Stimulated activated CD8-positive, alpha-beta memory T cell treated with anti-CD3 and anti-CD28 coated beads, Interleukin-12 subunit alpha, Interleukin-12 subunit beta, amount 100 ng/mL, for 4 hours (primary cell): ENCODE measurements at places on chromosomes 13 and 19.

DNA sequence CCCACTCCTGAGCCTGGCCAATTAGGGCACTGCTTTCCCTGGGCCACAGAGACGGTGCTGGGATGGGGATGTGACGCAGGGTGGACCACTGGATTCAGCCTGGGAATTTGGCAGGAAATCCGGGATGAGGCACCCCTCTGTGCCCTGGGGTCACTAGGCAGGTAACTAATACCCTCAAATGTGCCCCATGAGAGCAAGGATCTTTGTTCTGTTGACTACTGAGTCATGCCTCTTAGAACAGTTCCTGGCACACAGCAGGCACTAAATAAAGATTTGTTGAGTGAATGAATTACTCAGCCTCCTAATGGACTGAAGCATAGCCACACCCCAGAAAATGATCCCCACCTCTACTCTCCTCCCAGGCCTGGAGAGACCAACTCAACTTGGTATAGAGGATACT, 15.9 kb downstream of the OPA3 start:
- no peak for DNase-seq

GRCh38 chr13:99371956-99372355, 64.8 kb upstream of the GPR183 start:
- DNase-seq: no peak

- DNase-seq: no peak
Measured at GRCh38 chr19:41861116-41861768, 1.2 kb downstream of the RPS19 start.

DNA sequence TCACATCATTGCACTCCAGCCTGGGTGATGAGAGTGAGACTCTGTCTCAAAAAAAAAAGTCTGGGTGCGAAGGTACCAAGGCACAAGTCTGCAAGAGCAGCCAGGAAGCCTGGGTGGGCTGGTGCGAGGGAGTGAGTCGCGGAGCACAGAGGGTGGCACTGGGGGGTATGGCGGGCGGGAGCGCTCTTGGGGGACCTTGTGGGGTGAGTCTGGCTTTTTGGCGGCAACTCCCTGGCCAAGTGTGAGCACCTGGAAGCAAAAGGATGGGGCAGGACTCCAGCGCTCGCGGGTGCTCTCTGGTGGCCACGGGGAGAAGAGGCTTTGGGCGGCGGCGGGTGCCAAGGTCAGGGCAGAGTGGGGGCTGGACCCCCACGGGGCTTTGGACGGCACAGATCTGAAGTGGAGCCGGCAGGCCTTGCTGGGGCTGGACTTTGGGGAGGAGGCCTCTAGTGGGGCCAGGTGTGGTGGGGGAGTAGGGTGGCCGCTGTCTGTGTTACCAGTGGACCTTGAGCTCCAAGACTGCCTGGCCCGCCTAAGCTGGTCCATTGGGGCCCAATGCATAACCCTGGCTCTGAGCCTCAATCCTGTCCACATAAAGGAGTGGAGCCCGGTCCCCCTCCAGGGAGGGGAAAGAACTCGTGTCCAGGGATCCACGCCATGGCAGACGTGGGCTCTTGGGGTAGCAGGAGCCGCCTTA, 1.6 kb downstream of the P2RY11 start:
- DNase-seq: peak; percentile 59

DNA sequence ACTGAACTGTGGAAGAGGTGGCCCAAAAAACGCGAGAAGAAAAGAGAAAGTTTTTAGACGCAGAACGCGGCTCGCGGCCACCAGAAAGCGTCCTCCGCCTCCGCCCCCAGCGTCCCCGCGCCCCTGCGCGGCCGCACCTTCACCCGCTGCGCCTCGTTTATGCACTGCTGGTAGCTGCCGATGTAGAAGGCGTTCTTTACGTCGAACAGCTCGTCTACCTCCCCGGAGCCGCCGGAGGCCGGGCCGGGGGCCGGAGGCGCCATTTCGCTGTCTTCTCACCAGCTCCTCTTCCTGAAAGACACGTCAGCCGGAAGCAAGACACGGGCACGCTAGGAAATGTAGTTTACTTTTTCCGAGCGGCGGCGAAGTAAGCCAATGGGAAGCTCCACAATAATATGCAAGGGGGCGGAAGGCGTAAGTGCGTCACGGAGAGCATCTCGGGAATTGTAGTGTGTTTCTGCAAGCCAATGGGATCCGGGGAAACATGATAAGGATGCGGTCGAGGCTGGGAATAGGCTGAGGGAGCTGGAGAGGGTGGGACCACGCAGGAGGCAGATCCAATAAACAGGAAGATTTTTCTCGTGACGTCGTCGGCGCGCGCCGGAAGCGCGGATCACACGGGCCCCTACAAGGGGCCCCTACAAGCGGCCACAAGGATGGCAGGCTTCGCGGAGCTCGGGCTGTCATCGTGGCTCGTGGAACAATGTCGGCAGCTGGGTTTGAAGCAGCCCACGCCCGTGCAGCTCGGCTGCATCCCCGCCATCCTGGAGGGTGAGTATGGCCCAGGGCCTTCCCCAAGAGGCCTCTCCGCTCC, at the start of the genes COPE and DDX49:
Gene COPE, minus strand, starts transcription at position 302 of the 814 bp plus-strand sequence. Its CDS starts 39 bp downstream, at position 263.
Gene DDX49, plus strand, starts transcription at position 630 of the 814 bp plus-strand sequence. Its CDS starts 27 bp downstream, at position 657.
- peak; percentile 97 for DNase-seq

- no peak for DNase-seq
Measured at GRCh38 chr19:45451131-45451849, 16.5 kb upstream of the FOSB start.

DNA sequence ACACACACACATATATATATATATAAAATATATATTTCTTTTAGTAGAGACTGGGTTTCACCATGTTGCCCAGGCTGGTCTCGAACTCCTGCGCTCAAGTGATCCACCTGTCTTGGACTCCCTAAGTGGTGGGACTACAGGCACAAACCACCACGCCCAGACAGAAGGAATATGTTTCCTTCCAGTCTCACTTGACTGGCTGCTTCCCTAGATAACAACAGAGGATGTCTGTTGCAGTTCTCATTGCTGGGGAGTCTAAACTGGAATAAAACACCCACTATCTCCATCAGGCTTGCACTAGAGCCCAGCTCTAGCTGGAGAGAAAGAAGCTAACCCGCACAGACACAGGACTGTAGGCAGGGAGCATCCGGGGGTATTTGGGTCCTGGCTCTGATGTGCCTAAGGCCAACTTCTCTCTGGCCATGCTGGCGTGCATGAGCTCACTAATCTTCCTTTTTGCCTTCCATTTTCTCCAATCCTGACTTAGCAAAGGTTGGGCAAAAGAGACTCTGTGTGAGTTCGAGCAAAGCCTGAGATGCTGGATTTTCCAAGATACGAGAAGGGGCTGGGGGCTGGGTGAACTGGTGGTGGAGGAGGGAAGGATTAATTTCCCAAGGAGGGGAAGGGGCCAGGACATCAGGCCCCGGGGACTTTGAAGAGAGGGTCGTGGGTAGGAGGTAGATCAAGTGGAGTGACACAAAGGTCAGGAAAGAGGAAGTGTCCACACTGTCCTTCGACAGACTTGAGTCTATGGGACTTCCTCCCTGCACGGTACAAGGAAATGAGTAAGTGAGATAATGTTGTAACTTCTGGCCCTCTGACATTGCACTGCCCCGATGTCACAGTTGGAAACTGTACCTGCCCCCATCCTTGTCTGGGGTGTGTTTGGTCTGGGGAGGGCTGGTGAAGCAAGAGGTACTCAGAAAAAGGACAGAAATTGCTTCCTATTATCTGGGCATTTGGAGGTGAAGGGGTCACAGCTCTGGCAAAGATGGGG, 22.5 kb upstream of the ALOX5AP start:
- DNase-seq: no peak

GRCh38 chr13:112651311-112651710, 38.5 kb upstream of the ATP11A start:
- DNase-seq: no peak

DNA sequence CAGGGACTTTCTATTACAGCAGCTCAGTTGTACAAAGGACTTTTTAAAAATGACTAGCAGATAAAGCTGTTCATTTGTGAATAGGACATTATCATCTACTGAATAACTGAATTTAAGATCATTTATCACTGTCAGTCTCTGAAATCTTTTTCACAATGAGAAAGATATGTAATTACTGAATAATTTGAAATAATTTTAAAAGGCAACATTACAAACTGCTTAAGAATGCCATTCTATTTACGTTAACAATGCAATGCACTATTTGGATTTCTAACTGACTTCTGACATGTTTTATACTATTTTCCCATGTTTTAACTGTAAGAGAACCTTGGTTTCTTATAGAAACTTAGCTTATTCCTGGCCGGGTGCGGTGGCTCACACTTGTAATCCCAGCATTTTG, 2033.0 kb upstream of the PCDH20 start:
- DNase-seq: no peak

DNA sequence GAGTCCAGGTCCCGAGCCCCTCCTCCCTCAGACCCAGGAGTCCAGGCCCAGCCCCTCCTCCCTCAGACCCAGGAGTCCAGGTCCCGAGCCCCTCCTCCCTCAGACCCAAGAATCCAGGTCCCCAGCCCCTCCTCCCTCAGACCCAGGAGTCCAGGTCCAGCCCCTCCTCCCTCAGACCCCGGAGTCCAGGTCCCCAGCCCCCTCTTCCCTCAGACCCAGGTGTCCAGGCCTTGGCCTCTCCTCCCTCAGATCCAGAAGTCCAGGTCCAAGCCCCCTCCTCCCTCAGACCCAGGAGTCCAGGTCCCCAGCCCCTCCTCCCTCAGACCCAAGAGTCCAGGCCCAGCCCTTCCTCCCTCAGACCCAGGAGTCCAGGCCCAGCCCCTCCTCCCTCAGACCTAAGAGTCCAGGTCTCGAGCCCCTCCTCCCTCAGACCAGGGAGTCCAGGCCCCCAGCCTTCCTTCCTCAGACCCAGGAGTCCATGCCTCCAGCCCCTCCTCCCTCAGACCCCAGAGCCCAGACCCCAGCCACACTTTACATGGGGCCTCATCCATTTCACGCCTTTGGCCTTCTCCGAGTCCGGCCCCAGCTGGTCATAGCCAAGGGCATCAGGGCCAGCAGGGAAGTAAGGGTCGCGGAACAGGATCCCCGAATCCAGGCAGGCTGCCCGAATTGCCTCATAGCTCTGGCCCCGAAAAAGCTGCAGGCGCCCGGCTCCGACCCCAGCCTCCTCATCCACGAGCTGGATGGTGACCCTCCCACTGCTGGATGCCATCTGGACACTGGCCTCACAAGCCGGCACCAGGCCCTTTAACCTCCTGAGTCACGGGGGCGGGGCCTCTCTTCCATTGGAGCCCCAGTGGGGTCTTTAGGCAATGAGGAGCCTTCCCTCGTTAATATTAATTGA, 628 bp downstream of the CAPN12 start:
- DNase-seq: no peak

- no peak for DNase-seq
Measured at GRCh38 chr13:111460548-111461444, 140.4 kb downstream of the TEX29 start.

GRCh38 chr13:109166804-109167203, 537.4 kb downstream of the MYO16 start:
- no peak for DNase-seq

GRCh38 chr19:30666301-30666803, 294.2 kb downstream of the ZNF536 start:
- DNase-seq: no peak

DNA sequence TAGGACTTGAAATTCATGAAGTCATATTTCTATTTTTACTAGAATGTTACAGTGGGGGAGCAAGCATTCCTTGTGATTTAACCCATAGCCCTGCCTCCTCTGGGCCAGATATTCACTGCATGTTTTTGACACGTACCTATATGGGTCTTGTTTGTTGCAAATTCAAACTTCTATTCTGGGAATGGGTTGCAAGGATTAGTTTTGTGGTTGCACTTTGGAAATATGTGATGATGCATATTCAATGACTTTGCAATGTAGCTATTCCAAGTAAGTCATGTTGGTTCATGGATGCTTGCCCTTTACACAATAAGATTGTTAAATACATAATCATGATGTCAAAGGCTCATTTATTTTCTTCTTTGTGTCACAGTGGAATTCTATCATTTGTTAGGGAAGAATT, 440.8 kb downstream of the TDRD3 start:
- no peak for DNase-seq

DNA sequence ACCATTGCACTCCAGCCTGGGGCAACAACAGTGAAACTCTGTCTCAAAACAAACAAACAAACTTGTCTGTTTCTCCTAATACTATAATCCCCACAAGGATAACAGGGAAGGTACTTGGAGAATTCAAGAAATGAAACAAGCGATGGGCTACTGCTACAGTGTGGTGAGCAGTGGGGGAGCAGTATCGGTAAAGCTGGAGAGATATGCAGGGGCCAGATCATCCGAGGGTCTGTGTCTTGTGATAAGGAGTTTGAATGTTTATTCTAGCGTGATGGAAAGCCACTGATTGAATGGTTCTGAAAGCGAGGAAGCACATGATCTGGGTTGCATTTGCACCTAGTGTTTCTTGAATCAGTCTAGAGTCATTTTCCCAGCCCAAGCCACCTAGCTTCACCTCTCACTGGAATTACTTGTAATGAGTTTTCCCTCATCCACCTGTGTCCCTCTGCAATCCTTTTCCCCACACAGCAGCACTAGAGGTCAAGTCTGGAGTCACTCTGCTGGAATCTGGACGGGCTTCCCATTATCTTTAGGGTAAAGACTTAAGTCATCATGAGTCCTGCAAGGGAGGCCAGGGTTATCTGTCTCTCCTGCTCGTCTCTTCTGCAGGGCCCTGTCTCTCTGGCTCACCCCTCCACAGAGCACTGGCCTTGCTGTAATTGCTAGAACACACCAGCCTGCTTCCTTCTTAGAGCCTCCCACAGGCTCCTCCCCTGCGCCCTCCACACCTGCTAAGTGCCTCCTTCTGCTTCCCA, 162.3 kb downstream of the KLF5 start:
- DNase-seq: no peak

GRCh38 chr19:11578258-11579142, 1.1 kb upstream of the ACP5 start:
- no peak for DNase-seq

DNA sequence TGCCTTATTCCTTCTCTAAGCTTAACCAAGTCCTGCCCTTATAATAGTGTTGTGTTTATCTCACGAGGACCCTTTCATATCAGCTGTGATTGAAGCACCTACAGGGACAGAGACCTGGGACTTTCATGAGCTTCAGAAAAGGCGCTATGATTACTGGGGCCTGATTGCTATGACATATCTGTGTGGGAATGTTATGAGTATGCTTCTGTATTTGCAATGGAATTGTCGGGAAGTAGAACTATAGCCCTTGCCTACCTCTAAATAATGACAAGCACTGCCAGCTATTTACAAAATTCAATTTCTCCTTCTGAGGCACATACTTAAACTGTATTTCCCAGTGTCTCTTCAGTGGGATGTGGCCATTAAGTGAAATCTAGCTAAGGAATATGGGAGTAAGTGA, 191.5 kb downstream of the LHFPL6 start:
- DNase-seq: no peak
